ENCODE measurements at places on chromosomes 7 and 10.
A peak's percentile ranks its signal among the peaks of the same experiment; 100 is the strongest.

DNA sequence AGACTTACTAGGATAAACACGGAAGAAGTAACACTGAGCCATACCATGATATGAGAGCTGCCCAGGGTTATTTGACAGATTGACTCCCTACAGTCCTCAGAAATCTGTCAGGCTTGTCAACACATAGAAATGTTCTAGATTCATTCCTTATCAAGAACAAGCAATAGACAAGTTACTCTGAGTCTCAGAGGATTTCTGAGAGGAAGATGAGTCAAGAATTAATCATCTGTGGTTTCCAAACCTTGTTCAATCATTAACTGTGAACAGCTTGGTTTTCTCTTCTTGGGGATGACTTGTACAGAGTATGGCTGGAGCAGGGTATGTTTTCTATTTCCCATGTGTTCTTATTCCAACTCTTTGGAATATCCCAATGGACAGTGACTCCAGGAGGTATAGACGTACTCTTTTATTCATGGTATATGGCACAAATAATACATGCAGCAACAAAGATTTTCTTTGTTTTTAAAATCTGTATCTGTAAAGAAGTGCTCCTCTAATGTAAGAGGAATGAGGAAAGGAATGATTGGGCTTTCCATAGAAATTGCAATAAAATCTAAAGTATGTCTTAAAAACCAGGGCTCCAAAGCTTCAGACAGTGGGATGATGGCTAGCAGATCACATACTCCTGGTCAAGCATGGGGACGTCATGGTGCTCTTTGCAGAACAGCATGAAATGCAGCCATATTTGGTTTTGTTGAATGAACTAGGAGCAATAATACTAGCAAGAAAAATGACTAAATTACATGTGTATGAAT is 11.9 kb upstream of the SFR1 start:
- DNase-seq: no peak

GRCh38 chr10:60384708-60385398 is 4.8 kb downstream of the ANK3 start:
- no peak for DNase-seq

- no peak for DNase-seq
Observed at GRCh38 chr7:107138696-107139420, 29.9 kb upstream of the HBP1 start.

DNA sequence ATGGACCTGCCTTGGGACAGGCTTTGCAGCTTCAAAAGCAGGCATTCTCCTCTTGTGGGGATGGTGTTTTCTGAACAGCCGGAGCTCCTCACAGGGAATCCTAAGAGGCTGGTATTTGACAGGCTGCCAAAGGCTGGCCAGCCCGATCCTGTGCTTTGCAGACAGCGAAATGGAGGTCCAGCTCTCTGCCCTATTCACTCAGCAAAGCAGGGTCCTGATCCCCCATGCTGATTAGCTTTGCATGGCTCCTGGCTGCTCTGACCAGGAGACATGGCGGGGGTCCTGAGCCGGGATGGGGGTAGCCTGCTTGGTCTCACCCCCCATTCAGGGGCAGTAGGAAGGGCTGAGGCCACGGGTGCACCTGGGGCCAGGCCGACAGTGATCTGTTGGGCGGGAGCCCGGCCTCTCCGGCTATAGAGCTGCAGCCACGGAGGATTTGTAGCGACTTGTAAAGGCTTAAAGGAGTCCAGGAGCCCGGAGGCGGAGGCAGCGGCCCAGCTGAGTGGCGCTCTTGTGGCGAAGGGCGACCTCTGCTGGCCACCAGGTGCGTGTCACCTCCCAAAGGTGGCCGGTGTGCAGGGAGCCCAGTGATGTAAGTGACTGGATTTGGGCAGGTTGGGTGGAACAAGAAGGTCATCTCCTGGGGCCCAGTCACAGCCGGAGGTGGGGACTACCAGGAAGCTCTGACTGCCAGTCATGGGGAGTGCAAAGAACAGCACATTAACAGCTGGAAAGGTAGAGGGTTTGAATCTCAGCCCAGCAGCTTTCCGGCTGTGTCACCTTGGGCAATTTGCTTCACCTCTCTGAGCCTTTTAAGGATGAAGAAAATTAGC is 126.5 kb downstream of the ZMIZ1 start:
- DNase-seq: peak; percentile 73

- no peak for DNase-seq
Observed at GRCh38 chr10:76970711-76971519, 666.7 kb downstream of the KCNMA1 start.

DNA sequence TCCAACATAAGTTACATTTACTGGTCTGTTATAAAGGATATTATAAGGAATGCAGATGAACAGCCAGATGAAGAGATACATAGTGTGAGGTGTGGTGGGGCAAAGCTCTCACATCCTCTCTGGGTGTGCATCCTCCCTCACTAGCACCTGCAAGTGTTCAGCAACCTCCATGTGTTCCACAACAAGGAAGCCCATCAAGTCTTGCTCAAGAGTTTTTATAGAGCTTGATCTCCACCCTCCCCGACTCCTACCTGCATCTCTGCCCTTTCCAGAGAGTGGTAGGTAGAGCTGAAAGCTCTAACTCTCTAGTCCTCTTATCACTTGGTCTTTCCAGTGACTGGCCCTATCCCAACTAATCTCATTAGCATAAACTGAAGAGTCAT is 12.5 kb upstream of the GHITM start:
- no peak for DNase-seq

GRCh38 chr7:20374399-20374798 is 43.7 kb downstream of the ITGB8 start:
- DNase-seq: no peak

DNA sequence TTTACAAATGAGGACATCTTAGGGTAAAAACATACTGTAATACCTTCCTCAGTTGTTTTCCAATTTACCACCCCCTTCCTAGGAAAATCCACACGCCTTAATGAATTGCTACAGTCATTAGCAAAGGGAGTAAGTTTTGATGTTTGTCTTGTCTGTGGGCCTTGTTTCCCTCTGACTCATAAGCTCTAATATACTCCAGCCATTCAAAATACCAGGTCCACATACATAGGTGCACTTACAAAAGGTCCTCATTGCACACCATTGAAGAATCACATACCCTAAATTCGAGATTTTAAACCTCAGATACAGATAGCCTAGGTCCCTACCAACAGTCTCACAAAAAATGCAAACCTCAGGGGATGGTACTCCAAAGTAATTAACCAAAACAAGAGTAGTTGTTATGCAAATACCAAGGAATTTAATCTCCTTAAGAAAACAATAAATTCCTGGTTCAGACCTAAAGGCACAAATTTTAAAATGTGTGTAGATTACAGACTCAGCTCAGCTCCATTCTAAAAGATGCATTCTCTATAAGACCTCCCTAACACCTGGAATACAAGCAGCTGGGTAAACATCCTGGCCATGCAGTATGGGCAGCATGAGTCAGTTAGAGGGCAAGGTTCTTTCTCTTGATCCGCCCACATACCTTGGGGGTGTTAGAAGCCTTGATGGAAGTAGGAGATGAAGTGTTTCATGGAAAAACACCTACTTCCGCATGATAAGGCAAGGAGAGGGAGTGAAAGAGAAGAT is 3.0 kb upstream of the LIPK start:
- no peak for DNase-seq

- no peak for DNase-seq
Observed at GRCh38 chr10:21401196-21401595, 124.3 kb downstream of the SKIDA1 start.

DNA sequence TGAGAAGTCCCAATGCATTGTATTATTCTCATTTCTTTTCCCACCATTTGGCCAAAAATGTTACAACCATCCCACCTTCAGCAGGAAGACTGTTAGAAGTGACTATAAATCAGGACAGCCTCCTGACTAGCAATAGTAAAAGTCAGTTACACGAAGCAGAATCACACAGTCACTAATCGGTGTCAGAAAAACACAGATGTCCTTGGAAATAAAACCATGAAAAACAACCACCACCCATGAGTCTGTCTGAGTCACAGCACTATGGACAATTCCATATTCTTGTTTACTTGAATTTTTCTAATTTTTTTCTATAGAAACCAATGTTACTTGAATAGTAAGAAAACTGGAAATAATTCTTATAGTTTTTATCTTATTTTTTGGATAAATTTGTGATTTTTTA is 81.9 kb upstream of the FRMD4A start:
- DNase-seq: no peak

DNA sequence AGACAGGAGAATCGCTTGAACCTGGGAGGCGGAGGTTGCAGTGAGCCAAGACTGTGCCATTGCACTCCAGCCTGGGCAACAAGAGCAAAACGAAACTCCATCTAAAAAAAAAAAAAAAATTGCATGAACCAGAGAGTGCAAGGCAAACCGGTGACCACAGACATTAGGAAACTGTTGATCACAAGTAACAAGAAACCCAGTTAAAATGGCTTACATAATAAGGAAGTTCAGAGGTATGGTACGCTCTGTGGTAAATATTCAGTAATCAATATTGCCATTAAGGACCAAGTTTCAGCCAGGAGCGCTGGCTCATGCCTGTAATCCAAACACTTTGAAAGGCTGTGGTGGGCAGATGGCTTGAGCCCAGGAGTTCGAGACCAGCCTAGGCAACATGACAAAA is 9.2 kb upstream of the NT5C2 start:
- no peak for DNase-seq

GRCh38 chr10:132515811-132516726 is 21.5 kb upstream of the INPP5A start:
- no peak for DNase-seq

- DNase-seq: no peak
Observed at GRCh38 chr7:71329030-71329660, 197.2 kb downstream of the GALNT17 start.

DNA sequence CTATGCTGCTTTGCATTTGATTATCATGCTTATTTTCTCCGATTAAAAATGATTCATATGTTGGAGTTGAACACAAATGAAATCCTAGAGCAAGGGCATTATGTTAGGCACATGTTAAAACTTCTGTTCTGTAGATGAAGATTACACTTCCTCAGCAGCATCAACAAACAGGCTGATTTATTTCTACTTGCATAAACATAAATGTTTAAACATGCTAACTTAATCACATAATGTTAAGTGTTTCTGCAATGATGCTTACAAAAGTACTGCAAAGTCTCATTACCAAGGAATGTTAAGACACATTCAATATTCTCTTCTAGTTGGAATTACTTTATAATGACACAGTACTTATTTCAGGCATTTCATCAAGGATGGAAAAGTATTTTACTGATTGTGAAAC is 770.8 kb downstream of the ANKRD7 start:
- DNase-seq: no peak

DNA sequence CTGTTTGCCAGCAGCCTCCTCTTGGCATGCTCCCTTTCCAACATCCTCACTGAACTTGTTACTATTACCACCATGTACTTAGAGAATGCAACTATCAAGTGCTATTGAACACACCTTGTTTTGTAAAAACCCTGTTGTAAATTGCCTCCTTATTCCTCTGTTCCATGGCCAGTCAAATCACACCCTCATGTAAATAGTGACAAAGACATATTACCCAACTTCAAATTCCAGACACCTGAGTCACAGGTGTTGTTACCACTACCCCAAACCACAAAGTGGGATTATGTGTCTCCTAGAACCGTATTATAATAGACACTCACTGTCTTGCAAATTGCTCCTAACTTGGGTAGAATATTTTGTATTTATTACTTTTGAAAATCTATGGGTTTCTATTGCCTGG is 263.2 kb upstream of the C7orf33 start:
- DNase-seq: no peak
